ENCODE measurements at places on chromosomes 2 and 18.

GRCh38 chr2:21890716-21891115 lies 766.9 kb downstream of the TDRD15 start:
- no peak for DNase-seq

DNA sequence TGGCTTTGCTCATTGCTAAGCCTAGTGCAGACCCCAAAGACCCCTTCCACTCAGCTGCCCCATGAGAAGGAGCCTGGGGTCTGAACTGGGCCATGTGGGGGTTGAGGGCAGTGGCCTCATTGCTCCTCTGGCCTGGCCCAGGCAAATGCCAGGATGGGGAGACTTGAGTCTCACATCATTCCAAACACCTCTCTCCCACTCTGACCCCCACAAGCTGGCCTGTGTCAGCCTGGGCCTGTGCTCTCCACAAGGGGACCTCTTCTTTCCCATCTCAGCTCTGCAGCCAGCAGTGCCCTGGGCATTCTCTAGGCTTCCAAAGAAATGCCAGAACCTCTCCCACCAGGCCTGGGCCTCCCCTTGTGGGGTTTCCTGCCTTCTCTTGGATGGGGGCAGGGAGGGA lies 45.8 kb upstream of the OTOF start:
- DNase-seq = no peak

DNA sequence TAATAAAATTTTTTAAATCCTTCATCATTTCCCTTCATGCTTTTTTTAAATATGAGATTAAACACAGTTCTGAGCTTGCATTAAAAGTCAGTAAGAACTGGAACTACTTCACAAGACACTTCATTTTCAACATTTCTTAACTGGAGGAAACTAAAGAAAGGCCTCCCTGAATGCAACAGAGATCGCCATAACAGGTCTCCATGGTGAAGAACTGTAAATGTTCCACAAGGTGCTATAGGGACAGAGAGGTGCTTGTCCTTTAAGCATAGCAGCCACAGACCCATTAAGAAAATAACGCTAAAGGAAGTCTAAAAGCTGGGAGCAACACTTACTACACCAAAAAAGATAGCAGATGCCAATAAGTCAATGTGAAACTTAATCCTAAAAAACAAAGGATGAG lies 8.5 kb downstream of the STAM2 start:
- no peak for DNase-seq

DNA sequence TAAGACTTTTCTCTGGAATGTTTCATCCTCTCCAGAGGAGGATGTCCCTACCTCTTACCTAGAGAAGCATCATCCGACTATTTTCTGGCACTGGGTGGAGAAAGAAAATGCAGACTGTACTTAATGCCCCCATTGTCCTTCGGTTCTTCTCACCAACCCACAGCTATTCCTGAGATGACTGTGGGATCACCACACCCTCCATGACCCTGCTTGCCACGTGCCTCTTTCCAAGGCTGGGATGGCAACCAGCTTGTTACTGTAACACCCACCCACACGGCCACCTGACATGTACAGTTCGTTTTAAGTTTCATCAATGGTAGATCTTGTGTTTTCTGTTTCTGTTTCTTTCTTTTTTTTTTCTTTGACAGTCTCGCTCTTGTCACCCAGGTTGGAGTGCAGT lies 365.2 kb downstream of the FBXO15 start:
- DNase-seq = no peak

DNA sequence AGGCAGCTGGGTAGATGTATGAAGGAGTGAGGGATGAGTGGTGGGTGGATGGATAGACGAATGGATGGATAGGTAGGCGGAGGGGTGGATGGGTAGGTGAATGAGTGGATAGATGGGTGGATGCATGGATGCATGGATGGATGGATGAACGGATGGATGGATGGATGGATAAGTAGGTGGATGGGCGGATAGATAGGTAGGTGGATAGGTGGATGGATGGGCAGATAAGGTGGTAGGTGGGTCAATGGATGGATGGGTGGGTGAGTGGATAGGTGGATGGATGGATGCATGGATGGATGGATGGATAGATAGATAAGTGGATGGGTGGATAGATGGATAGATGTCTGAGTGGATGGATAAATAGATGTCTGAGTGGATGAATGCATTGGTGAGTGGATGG lies 30.1 kb downstream of the MLPH start:
- no peak for DNase-seq

DNA sequence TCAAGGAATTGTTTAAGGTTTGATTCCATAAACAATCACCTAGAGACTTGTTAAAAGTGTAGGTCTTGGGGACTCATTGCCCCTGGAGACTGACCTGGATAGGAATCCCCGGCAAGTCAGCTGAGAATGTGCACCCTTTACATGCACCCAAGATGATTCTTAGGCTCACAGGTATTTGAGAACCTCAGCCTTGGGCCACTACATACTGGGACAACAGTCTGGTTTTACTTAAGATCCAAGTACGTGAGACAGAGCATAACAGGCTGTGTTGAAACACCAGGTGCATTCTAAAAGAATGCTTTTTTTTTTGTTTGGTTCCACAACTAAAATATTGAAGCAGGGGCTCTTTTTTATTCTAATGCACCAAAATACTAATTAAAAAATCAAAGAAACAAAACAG lies 215.8 kb downstream of the TMX3 start:
- DNase-seq = no peak

GRCh38 chr2:218960309-218961165 lies 1.1 kb downstream of the CDK5R2 start:
- no peak for DNase-seq

GRCh38 chr2:165876712-165877111 lies 76.9 kb downstream of the TTC21B start:
- no peak for DNase-seq

- DNase-seq = no peak
Observed at GRCh38 chr2:32825291-32825712, 121.5 kb upstream of the LTBP1 start.

Data from SIG-M5 (cell line).